MV-4-11 (cell line): ENCODE measurements at places on chromosomes 6 and 20.

DNA sequence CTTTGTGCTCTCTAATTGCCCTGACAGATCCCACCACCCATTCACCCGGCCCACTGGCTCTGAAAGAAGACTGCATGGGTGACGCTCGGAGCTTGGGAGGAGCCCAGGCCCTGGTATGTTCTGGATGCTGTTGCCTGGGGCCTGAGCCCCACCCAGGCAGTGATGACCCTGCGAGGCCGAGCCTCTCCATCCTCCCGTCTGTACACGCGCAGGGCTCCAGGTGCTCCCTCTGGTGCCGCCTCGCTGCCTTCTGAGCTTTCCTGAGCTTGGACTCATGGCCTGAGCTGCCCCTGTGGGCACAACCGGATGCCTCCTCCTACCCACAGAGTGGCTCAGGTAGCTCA, 61.2 kb downstream of the STK35 start:
- DNase-seq: no peak

DNA sequence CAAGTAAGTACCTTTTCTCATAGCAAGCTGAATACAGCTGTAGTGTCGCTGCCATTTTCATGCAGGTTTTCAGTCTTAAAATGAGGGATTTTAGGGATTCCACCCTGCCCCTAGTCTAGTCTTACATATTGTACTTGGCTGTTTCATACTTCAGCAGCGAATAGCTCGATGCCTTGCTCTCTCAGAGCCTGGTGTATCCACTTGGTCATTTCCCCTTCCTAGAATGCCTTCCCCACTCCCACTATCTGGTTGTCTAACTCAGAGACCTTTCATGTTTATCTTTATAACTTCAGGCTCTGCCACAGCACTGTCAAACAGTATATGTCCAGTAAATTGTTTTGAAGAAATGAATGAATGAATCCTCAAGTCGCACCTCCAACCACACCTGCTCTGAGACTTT, 21.1 kb upstream of the IPCEF1 start:
- no peak for DNase-seq

- DNase-seq: no peak
These were observed 216.2 kb downstream of the RIMS1 start for GRCh38 chr6:72102561-72102960.

GRCh38 chr6:44533421-44533820, 145.9 kb downstream of the CDC5L start:
- DNase-seq: no peak

GRCh38 chr20:54098047-54098446, 27.7 kb upstream of the BCAS1 start:
- DNase-seq: no peak

GRCh38 chr6:14274546-14275492, 157.2 kb downstream of the CD83 start:
- DNase-seq: no peak

DNA sequence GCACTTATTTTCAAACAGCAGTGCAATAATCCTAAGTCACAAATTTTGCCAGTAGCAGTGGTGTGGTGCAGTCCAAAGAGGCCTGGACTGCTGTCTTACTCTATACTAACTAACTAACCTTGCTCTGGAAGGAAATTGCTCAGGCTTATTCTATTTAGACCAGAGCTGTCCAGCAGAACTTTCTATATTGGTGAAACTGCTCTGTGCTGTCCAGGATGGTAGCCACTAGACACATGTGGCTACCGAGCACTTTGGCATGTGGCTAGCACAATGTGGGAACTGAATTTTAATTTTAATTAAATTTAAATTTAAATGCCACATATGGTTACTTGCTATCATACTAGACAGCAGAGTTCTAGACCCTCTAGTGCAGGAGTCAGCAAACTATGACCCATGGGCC, 27.1 kb upstream of the FBXO9 start:
- no peak for DNase-seq

DNA sequence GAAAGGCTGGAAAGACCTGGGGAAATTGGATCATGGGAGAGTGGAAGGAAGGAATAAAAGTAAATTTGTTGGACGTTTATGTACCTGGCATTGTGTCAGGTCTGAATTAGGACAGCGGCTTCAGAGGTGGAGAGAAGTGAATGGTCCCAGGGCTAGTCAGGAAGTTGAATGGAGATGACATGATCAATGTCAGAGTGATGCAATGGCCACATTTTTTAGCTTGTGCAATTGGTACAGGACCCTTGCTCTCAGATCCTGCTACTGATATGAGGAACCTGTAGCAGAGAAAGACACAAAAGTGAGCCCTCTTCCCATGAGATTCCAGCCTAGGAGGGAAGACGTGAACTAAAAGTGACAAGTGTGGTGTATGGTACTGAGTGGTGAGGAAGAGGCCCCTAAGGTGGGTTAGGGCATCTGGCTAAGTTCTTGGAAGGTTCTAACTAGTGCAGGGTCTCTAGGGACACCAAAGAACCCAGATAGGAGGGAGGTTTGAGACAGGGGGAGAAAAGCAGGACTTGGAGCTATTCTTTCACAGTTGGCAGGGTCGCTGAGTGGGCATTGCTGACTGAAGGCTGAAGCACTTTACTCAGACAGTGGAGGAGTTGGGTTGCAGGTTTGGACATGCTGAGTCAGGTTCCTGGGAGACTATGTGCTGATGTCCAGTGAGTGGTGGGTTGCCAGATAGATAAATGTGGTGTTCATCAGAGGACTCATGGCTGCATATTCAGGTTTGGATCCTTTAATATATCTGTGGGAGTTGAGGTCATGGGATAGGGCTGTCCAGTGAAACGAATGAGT, 266.1 kb upstream of the RNF24 start:
- no peak for DNase-seq

GRCh38 chr20:62266340-62266739, 28.0 kb downstream of the OSBPL2 start:
- no peak for DNase-seq

- DNase-seq: peak; percentile 29
These were observed 65.7 kb downstream of the PSMG4 start for GRCh38 chr6:3324262-3324942.

DNA sequence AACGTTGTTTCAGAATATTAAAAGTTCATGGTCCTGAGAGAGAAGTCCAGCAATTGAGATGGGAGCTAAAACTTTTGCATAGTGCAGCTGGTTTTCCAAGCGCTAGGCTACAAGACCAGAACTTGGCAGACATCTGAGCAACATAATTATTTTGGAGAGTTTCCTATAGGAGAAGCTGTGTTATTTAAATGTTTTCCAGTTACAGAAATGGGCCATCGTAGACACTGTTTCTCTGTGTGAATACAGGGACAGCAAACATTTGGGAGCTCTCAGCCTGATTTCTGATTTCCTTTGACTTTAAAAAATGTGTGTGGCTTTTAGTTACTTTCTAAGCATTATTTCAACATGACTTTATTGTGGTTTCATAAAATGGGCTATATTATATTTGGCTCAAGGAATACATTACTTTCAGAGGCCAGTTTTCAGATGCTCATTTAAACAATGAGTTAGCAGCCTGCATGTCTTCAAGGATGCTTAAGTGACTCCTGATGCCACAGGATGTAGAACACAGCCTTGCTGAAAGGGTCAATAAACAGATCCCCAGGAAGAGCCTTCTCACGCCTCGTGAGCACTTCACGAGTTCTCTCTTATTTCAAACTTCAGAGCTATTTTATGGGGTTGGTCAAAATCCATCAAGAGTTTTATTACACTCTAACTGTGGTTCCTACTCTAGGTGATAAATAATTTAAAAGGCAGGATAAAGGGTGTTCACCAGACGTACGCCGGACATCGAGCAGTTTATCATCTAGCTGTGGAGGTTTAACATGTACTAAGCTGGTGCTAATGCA, 193.8 kb downstream of the SMOC2 start:
- DNase-seq: no peak
